ENCODE measurements at places on chromosomes 2 and 18.
A peak's percentile ranks its signal among the peaks of the same experiment; 100 is the strongest.

DNA sequence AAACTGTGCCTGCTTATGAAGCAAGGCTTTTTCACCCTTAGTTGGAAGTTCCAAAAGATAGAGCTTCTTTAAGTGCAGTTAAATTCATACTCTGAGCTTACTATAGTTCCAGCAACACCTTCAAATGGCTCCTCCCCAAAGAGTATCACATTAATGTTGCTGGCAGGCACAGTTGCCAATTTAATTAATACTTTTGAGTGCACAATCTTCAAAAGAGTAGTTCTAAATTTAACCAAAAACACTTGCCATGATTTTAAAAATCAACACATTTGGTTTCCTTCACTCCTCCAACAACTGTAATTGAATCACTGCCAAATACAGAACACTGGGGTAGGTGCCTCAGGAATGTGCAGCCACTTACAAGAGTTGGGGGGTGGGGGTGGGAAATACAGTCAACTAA lies 150.6 kb upstream of the UBE2E3 start:
- DNase-seq, result no peak

GRCh38 chr2:222548992-222549391 lies 106.9 kb downstream of the FARSB start:
- DNase-seq, result no peak

DNA sequence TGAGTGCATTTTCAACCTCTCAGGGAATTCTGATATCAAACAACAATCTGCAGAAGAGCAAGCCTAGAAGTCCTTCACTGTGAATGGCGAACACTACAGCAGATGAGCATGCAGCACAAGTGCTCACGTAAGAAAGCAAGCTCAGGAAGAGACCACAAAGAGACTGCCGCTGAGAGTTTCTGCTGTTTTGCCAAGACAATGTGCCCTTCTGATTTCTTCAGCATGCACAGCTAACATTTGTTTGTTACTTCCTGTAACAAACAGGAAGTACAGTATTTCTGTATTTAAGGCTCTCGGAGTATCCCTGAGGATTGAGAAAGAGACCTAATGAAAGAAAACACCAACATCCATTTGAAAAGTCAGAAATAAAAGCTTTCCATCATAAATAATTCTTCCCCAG lies 45.9 kb downstream of the MBOAT2 start:
- no peak for DNase-seq

- no peak for DNase-seq
Observed at GRCh38 chr18:55587418-55588110, 428 bp downstream of the TCF4 start.

GRCh38 chr18:11665587-11665986 lies 23.5 kb upstream of the GNAL start:
- DNase-seq, result no peak

DNA sequence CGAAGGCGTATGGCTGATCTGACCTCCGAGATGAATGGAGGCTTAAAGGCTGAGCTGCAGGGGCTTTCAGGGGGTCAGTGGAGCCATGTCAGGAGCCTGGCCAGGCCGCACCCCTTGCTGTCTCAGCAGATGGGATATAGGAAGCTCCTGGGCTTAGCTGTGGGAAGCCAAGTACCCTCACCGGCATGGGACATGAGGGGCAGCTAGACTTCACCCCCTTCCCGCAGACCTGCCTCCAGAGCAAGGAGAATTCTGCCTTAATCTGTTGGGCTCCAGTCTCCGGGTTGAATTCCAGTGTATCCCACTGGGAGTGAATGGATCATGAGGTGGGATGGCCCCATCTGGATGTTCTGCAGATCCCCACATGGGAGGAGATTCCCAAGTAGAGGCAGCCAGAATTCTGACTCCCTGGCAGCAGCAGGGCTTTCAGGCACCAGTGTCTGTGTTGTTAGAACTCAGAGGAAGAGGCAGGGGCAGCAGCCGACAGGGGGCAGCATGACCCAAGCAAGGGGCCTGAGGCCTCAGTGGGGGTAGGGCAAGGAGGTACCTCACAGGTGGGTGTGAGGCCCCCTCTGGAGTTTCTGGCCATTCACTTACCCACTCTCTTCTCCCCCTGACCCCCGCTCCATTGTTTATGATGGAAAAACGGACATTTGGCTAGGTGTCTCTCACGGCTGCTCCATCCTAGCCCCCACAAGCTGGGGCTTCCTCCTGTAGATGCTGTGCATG lies 19.1 kb downstream of the CAPG start:
- DNase-seq, result peak; percentile 15

- DNase-seq, result peak; percentile 75
Observed at GRCh38 chr2:96531872-96532505, 4.6 kb upstream of the ARID5A start.

- DNase-seq, result no peak
Observed at GRCh38 chr2:19807866-19808265, 93.9 kb downstream of the TTC32 start.

- no peak for DNase-seq
Observed at GRCh38 chr18:70195852-70196434, 9.5 kb downstream of the RTTN start.

DNA sequence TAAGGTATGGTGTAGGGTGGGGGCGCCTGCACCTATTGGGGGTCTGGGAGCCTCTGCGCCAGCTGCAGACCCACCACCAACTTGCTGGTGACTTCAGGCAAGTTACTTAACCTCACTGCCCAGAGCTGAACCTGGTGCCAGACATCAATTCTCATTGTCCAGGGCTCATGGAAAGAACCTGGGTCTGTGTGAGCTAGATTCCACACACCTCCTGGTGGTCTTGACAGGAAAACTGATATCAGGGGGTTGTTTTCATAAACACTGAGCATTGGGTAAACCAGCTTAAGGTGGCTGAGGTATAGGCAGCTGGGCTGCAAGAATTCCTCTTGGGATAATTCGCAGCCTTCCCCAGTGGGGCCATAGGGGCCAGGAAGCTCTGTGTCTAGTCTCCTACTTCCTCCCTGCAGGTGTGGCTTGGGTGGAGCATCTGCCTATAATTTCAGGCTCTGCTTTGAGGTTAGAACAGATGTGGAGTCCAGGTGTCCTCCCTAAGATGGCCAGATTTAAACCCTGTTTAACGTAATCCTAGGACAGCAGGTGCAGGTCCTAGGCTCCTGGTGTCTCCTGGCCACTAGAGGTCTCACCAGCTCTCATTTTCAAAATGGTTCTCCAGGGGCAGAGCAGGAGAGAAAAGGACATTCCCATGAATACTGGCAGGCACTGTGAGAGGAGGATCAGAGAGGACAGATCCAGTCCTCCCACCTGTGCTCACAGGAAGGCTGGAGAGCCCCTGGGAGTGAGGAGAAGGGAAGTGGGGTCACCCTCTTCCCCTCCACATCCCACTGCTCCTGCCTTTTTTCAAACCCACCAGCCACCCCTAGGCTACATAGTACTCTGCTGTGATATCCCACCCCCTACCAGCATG lies 100.4 kb upstream of the SMAD2 start:
- no peak for DNase-seq

GRCh38 chr2:101330253-101330933 lies 21.9 kb upstream of the RNF149 start:
- DNase-seq, result no peak

- no peak for DNase-seq
Observed at GRCh38 chr2:74107071-74107470, 40.6 kb downstream of the BOLA3 start.

- no peak for DNase-seq
Observed at GRCh38 chr2:102726128-102727087, 35.4 kb upstream of the TMEM182 start.

DNA sequence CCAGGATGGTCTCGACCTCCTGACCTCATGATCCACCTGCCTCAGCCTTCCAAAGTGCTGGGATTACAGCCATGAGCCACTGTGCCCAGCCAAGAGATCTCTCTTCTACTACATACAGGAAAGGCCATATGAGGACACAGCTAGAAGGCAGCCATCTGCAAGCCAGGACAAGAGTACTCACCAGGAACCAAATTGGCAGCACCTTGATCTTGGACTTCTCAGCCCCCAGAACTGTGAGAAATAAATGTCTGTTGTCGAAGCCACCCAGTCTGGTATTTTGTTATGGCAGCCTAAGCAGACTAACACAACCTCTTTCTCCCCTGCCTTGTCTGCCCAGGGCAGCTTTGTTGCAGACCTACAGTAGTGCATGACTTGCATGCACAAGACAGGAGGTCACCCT lies 211.3 kb upstream of the HAAO start:
- DNase-seq, result no peak

GRCh38 chr18:78905334-78905733 lies 74.3 kb upstream of the SALL3 start:
- DNase-seq, result no peak

DNA sequence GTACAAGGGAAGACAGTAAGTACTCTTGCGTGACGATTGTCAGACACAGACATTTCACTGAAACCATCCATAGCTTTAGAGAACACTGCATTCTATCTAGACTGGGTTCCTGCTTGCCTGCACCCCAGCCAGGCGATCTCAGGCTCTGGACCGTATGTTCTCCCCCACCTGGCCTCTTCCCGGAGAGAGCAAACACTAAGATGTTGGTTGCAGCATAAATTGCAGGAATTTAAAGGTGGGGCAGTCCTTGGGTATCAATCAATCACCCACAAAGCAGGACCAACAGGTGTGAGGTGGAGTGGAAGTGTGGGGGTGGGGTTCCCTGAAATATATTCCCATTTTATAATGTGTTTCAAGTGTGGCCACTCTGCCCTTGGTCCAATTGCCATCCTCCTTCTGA lies 103.6 kb upstream of the TGFA start:
- no peak for DNase-seq

DNA sequence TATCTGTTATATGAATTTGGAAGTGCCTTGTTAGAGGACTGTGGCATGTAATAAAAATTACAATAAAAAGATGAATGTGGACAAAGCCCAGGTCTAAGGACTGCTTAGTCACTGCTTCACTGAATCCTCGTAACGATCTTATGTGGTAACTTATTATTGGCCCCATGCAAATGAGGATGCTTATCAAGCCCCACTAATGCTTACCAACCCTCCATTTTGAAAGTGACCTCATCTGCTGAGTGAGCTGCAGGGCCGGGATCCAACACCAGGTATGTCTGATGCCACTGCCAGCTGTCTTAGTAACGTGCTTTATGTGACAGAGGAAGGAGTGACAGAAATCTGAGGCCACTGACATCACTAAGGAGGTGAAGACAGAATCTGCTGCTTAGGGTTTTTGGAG lies 65.3 kb upstream of the CCDC85A start:
- no peak for DNase-seq

DNA sequence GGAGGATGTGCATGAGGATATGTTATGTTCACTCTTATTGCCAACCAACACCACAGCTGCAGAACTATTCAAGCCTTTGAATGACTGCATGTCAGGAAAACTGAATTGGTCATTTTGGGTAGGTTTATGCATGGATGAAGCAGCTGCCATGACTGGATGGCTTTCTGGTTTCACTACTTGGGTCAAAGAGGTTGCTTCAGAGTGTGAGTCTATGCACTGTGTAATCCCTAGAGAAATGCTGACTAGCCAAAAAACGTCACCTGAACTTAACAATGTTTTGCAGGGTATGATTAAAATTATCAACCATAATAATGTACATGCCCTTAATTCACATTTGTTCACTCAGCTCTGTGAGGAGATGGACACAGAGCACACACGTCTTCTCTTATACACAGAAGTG lies 206.7 kb upstream of the RBBP8 start:
- DNase-seq, result no peak

GRCh38 chr18:32760391-32760790 lies 12.4 kb downstream of the KLHL14 start:
- DNase-seq, result no peak

DNA sequence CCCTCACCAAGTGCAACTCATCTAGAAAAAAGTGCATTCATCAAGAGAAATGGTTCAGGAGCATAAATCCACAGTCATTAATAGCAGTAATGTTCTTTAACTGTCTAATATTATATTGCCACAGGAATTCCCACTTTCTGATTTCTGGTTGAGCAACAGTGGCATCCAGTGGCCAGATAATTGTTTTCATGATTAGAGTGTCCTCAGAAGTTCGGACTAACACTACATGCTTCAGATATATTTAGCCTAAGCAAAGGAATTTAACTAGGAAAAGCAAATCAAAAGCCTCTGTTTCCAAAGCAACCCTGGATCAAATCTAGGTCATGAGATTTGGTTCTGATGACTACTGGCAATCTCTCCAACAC lies 9.8 kb upstream of the ERBB4 start:
- DNase-seq, result no peak

GRCh38 chr2:138874251-138874650 lies 94.1 kb upstream of the NXPH2 start:
- DNase-seq, result no peak

DNA sequence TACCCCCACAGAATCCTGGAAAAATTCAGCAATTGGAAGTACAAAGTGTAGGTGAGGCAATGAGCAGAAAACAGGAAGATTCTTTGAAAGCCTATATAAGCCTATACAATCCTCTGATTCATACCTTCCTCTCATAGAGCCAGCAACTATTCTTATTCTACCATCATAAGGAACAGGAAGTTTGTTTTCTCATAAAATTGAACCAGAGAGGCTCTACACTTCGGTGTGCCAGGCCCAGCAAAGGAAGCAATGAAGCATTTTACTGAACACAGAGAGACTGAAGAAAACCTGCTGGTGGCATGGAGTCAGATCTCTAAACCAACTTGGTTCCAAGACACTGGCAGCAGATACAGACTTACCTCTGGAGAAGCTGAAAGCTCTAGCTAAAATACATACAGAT lies 18.7 kb downstream of the CASP8 start:
- no peak for DNase-seq

DNA sequence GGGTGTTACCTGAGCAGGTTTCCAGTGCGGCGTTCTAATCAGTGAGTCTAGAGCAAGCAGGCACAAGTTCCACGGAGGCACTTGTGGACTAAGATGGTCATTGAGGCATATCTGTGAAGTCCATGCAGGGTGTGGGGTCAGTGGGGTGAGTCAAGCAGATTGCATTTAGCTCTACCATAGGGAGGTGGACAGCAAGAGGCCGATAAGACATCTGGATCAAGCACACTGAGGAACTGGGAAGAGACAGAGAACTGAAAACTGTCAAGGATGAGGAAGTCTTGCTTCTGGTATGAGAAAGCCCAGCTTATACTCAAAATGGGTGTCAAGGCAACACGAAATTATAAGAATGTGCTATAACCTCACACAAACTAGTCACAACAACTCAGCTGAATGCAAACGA lies 61.2 kb upstream of the SLC39A10 start:
- no peak for DNase-seq

- DNase-seq, result no peak
Observed at GRCh38 chr18:13910986-13911385, 4.3 kb downstream of the MC2R start.

DNA sequence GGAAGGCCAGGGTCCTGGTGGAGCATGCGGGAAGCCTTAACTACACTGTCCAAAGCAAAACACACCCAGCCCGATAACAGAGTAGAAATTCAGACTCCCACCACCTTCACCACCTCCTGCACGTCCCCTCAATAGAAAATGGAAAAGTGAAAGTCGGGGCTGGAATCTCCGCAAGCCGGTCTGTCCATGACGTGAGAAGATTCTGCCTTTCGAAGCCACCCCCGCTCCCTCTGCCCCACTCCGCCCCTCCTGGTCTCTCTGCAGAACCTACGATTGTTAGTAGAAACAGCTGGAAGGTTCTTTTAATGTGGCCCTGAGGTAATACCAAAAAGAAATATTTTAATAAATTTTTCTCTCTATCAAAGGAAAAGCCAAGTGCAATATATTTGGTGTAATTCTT lies 116.4 kb downstream of the GBX2 start:
- no peak for DNase-seq

GRCh38 chr2:61460163-61460562 lies 10.7 kb downstream of the USP34 start:
- no peak for DNase-seq
